ENCODE measurements at places on chromosomes 1 and 21.

DNA sequence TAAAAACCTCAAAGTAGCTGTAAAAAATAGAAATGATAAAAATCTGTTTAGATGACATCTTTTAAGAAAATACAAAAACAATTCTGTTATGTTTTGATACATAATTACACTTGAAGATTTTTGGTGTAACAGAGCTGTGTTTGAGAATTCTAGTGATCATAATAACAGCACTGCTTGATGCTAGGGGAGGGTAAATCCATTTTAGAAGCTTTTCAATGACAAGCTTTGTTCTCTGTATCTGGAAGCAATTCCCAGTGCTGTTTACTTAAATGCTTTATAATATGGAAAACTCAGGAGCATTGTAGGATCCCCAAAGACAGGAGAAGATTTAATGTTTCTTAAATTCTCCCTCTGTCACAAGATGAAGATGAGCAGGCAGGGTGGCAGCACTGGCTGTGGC lies 359.3 kb downstream of the PDE4B start:
- no peak for DNase-seq

GRCh38 chr1:8238141-8239038 lies 79.5 kb upstream of the SLC45A1 start:
- DNase-seq = no peak

DNA sequence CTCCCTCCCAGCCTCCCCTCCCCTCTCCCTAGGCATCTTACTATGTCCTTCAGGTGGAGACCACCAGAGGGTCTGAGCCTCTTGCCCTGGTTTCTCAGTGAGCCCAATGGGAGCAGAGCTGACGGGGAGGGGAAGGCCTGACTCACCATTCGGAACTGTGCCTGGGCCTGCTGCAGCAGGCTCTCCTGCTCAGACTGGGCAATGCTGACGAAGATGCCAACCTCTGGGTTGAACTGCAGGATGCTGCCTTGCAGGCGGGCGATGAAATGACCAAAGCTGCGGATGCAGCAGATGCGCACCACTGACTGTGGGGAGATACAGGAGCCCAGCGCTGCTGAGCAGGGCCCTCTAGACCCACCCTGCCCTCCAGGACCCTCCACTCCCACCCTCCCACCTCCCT lies 11.0 kb upstream of the PAQR6 start:
- no peak for DNase-seq

- no peak for DNase-seq
These were observed 532.2 kb downstream of the MATN1 start for GRCh38 chr1:30191154-30191702.

DNA sequence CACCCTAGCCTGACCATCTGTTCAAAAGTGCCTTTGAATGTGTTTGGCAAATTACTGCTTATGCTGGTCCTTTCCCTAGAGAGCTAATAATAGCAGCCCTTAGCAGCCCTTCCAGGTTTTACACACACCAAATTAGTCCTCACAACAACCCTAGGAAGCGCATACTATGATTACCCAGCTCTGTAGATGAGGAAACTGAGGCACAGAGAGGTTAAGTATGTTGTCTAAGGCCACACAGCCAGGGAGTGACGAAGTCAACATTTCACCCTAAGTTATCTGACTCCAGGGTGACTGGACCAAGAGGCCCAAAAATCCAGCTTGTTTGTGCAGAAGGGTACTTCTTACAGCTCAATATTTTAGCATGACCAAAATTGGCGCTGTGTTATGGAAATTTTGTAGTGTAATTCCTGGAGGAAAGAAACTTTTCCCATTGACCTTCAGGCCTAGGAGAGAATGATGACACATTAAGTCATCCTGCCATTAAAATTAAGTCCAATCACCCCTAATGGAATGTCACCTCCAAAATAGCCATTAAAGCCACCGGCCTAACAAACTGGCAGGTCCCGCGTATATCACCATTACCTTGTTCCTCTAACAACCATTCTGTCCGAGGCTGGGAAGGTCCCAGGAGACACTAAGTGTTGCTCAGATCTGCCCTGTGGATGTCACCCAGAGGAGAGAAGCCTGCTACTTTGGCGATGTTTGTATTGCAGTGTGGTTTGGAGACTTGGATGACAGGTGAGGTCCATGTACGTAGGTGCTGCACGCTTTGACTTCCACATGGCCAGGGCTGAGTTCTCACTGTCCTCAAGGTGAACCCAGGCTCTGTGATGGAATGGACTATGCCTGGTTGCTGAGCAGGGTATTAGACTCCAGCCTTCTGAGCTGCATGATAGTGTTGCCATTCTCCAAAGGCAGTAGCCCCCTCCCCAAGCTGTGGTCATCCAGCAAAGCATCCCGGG lies 258.3 kb downstream of the TOMM20 start:
- no peak for DNase-seq

- DNase-seq = no peak
These were observed 74.3 kb upstream of the FAM3B start for GRCh38 chr21:41242238-41242829.

DNA sequence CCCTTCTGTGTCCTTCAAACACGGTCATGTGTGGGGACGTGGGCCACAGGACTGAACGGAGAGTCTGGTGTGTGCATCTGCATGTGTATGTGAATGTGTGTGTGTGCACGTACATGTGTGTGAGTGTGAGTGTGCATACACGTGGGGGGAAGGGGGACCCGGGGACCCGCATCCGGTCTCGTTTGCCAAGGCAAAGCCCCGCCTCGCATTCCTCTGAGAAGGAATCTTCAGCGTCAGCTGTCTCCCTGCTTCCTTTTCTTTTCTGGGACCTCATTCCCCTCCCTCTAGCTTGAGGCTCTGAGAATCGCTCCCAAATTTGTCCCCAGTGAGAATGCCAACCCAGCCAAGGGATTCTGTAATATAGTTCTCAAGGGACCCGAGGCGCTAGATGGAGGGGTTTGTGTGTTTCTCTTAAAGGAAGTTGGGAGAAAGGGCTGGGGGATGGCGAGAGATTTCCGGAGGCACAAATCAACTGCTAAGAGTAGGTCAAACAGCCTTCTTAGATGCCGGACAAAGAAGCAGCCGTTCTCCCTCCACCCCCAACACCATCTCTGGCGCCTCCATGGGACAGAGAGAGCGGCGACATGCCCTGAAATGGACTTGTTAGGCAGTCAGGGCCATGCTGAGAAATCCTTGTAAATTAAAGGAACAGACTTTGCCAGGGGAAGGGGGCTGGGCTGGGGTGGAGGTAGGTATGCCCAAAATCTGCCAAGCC lies 6.6 kb downstream of the IFFO2 start:
- no peak for DNase-seq

GRCh38 chr1:18145851-18146618 lies 38.4 kb downstream of the IGSF21 start:
- no peak for DNase-seq

DNA sequence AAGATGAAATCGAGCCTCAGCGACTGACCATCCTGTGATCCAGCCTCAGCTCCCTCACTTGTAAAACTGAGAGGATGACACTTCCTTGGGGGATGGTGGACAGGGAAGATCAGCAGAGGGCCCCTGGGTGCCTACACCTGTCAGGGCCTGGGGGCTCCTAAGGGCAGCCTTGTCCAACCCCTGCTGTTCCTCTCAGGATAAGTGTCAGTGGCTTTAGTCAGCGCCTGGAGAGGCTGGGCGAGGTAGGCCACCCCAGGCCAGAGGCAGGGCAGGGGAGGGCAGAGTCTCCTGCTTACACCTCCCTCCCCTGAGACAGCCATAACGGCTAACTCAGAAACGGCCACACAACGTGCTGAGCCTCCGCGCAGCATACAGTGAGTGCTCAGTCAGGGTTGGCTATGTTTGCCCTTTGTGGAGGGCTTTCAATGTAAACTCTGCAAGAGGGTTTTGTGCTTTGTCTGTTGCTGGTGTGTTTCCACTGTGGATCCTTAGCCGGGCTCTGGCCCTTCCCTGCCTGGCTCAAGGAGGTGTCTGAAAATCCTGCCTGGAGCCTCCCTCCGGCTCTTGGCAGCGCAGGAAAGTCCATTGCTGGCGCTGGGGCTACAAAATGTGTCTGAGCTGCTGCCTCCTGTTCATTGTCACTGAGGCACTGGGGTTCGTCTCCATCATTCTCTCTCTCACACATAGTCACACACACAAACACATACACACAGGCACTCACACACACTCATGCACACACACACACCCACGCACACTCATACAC lies 588.4 kb downstream of the PTPRU start:
- DNase-seq = no peak

- DNase-seq = no peak
These were observed 20.5 kb downstream of the STPG1 start for GRCh38 chr1:24392982-24393650.

- no peak for DNase-seq
These were observed 71.2 kb downstream of the DAP3 start for GRCh38 chr1:155759966-155760630.

DNA sequence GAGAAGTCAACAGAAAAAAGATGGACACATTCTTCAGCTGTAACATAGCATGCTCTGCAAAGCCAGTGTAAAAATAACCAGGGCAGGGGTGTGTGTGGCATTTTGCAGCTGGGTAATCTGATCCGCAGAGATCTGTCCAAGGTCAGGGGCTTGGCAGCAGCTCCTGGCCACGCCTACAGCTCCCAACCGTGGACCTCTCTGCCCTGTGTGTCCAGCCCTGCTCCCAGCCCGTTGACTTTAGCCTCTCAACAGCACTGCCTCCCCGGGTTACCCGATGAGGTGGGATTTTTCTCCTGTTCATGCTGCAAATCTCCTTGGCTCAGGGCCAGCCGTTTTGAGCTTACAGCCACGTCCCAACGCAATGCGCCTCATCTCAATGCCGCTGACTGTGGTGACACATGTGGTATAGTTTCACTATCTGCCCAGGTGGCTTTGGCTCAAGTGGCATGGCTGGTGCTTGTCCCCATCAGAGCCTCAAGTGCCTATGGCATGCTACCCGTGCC lies 68.1 kb downstream of the VWA5B1 start:
- no peak for DNase-seq

DNA sequence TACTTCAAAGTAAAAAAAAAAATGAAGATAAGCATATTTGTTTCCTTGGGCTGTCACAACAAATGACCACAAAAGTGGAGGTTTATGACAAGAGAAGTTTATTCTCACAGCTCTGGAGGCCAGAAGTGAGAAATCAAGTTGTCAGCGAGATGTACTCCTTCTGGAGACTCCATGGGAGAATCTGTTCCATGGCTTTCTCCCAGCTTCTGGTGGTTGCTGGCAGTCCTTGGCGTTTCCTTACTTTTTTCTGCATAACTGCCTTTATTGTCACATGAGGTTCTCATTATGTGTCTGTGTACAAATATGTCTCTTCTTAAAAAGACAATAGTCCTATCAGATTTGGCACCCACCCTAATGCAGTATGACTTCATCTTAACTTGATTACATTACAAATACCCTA lies 398.3 kb downstream of the KCNT2 start:
- no peak for DNase-seq

DNA sequence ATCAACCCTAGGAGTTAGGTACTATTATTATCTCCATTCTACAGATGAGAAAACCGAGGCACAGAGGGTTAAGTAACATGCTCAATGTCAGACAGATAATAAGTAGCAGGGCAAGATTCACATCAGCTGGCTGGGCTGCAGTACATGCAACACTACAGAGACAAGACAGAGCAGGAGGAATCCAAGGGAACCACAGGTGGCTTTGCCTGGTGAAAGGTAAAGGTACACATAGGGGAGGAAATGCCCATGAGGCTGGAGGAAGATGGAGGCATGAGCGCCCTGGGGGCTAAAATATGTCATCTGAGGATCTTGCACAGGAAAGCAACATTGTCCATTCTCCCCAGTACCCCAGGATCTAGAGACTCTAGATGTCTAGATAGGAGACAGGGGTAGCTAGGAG lies 8.4 kb downstream of the ZBTB21 start:
- DNase-seq = no peak

GRCh38 chr1:52266507-52266906 lies 99.5 kb downstream of the CC2D1B start:
- no peak for DNase-seq

GRCh38 chr1:235649368-235650163 lies at the start of gene GNG4:
Gene GNG4 (minus strand): TSS chr1:235649784. CDS start chr1:235583838, 65,946 bp downstream.
- DNase-seq = no peak

- peak; percentile 32 for DNase-seq
These were observed 7.1 kb downstream of the CHRNB2 start for GRCh38 chr1:154574716-154575115.

DNA sequence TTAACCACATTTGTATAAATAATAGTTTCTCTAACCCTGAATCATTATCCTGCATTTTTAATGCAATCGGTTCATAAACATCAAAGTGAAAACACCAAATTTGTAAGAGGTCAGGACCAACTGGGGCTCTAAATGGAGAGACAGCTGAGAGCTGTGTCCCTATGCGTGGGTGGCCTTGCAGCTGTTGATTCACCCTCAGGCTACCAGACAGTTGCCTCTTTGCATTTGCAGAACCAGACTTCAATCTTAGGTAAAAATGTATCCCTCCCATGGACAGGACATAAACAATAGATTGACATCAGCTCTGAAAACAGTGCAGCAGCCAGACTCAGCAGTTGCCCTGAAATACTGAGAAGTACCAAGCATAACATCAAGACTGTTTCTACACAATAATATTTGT lies 8.8 kb upstream of the TGFB2 start:
- peak; percentile 76 for DNase-seq

- DNase-seq = peak; percentile 18
These were observed 256.6 kb downstream of the ST6GALNAC3 start for GRCh38 chr1:76330991-76331603.

- DNase-seq = no peak
These were observed 119.1 kb upstream of the GRIK3 start for GRCh38 chr1:37153116-37154100.

DNA sequence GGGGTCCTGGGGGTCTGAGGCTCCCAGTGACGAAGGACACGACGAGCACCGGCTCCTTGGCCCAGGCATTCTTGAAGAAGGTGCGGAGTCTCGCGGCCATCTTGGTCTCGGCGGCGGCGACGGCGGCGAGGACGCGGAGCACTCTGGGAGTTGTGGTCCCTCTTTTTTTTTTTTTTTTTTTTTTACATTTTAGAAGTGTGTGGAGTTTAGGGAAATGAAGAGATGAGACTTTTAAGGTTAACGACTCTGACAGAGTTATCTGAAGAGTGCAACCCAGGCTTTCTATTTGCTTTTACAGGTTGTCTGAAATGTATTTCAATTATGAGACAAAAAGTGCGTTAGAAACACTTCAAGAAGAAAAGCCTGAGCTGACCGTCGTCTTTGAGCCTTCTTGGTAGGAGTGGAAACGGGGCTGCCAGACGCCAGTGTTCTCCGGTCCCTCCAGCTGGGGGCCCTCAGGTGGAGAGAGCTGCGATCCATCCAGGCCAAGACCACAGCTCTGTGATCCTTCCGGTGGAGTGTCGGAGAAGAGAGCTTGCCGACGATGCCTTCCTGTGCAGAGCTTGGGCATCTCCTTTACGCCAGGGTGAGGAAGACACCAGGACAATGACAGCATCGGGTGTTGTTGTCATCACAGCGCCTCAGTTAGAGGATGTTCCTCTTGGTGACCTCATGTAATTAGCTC lies 9.7 kb downstream of the OR2B11 start:
- peak; percentile 36 for DNase-seq

- no peak for DNase-seq
These were observed 218.1 kb upstream of the FAM78B start for GRCh38 chr1:166384948-166385347.

DNA sequence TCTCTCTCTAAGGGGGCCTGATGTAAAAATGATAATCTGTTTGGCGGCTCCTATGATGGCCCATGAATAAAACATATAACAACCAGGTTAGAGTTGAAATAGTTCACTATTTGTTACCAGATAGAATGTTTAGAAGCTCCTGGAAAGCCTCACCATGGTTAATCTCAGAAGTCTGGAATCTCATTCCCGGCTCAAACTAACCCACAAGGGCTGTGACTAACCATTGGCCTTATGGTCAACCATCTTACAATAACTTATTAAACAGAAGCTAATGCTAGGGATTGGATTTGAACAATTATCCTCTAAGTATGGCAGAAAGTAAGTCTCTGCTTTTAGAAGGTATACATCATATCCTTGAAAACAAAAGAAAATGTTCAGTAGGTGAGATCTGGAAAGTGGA lies 134.1 kb upstream of the ADGRL2 start:
- no peak for DNase-seq
